ENCODE measurements at places on chromosomes 1 and 21. TPM values are rescaled to one million over a fixed set of nuclear protein-coding genes. Genes with fewer than 3 reads are reported as not detected.

RUNX1 gene
- total RNA-seq = 73.0 TPM

PRR9 gene
- total RNA-seq = not detected

TAL1 gene
- not detected for total RNA-seq

DNA sequence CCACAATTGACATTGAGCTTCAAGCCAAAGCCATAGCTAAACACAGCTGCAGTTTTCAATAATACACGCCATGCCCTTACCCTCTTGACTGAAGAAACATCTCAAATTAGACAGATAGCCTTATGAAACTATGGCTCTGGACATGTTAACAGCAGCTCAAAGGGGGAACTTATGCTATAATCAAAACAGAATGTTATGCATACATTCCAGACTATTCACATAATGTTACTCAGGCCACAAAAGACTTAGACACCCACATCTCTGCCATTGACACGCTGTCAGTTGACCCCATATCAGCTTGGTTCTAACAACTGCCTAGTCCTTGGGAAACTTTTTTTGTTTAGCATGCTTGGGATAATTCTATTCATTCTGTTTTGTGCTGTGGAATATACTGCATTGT is 2.3 kb upstream of the NENF start:
- no peak for DNase-seq

DNA sequence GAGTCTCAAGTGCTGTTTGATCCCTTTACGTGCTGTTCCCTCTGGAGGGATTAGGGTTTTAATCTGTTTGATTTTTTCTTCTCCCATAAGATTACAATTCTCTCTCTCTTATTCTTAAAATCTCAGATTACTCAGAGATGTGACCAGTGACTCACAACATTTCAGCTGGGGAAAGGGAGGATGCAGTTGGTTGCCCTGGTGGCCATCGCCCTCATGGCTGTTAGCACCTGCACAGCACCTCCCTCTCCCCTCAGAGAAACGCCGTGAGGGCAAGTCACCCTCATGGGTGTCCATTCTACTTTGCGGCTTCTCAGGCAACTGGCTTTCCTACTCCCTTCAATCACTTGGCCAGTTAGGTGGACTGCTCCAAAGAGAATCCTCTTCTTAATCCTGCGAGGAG is 42.4 kb upstream of the KCNA3 start:
- no peak for DNase-seq
